Cortex of kidney (tissue), 1 donor: ENCODE measurements at places on chromosomes 1 and 21.
A peak's percentile ranks its signal among the peaks of the same experiment; 100 is the strongest.

DNA sequence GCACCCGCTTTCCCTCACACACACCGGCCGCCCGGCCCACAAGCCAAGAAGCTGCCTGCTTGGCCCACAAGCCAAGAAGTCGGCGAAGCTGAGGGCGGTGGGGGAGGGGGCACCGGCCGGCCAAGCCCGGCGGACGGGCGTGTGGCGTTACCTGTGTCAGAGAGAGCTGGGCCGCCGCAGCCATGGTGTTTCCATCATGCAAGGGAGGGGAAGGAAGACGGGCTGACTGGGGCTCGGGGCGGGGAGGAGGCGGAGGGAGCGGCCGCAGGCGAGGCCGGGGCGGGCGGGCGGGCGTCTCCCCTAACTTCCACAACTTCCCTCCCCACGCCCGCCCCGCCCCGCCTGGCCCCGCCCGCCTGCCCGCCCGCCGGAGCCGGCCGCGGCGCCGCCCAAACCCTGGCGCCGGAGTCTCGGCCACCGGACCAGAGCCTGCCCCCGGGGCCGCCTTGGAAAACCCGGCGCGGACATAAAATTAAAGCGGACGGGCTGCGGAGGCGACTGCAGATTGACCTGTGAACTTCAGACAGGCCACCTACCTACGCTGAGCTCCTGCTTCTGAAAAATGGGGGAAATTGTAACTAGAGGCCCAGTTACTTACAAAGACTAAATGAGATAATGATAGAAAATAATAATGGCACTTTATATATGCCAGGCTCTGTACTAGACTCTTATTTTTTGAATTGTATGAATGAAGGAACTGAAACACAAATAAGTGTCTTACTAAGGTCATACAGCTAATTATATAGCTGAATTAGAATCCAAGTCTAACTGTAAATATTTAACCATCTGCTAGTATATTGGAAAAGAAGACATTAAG is at the start of gene EPS15:
Gene EPS15, minus strand, starts transcription at position 219 of the 817 bp plus-strand sequence. Its CDS starts 35 bp downstream, at position 184.
- peak; percentile 42 for DNase-seq

DNA sequence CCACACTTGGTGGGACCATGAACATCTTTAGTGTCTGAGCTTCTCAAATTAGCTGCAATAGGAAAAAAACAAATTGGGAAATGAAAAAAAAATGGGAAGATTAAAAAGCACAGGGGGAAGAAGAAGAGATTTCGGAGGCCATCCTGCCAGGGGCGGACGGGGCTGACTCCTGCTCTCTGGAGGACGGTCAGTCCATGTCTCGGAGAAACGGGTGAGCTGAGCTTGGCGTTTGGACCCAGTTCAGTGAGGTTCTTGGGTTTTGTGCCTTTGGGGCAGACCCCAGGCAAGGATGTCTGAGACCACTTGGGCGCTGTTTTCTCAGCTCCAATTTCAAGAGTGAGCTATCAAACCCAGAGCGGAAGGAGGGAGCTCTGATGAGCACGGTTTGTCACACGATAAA is 123.9 kb downstream of the PRDM2 start:
- no peak for DNase-seq

DNA sequence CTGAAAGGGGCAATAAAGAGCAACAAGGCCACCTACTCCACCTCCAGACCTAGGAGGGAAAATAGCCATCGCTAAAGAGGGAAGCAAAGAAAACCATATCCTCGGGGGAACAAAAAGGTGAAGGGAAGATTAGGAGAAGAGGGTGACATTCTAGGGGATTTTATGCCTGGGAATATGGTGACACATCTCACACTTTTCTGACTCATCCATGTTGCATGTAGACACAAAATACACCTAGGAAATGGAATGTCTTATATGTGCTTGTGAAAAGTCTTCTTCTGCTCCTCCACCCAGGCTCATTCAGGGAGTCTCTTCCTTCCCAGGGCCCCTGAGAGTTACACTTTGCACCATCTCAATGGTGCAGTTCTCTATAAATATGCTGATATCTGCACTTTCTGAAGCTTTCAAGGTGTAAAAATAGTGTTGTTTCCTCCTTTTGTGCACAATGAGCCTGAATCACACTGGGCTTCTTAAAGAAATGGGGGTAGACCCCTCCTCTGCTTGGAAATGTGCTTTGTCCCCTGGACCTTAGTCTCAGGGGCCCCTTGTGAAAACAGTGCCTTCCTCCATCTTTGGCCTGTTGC is 195.9 kb downstream of the CYYR1 start:
- no peak for DNase-seq

DNA sequence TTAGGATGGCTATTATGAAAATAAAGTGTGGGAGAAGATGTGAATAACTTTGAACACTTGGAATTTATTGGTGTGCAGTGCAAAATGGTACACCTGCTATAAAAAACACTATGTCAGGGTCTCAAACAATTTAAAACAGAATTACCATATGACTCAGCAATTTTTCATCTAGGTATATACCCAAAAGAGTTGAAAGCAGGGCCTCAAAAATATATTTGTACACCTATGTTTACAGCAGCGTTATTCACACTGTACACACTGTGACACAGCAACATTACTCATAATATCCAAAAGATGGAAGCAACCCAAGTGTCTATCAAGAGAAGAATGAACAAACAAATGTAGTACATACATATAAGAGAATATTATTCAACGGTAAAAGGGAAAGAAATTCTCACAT is 75.8 kb downstream of the SPATA6 start:
- DNase-seq: no peak

- no peak for DNase-seq
Observed at GRCh38 chr1:21530368-21531016, 21.3 kb downstream of the ALPL start.

DNA sequence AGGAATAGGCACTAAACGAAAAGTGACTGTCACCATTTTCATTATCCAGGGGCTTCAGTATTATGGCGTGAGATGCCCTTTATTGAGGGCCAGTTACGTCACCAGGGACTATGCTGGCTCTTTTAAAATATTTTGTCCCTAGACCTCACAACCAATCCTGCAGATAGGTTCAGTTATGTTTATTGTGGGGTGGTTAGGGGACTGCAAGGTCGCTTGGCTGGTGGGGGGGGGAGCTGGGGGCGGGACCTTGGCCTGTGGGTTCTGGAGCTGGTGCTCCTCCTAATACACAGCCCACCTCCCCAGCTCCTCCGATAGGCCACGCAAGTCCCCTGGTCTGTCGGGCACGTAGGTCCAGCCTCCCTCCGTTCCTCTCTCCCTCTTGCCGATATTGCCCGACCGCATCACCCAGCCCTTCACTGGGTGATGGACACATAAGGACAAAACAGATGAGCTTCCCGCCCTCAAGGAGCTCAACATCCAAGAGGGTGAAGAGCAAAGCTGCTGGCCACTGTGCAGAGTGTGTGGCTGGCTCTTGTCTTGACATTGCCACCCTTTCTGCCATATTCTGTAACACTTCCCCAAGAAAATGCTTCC is 271.8 kb downstream of the MATN1 start:
- no peak for DNase-seq

DNA sequence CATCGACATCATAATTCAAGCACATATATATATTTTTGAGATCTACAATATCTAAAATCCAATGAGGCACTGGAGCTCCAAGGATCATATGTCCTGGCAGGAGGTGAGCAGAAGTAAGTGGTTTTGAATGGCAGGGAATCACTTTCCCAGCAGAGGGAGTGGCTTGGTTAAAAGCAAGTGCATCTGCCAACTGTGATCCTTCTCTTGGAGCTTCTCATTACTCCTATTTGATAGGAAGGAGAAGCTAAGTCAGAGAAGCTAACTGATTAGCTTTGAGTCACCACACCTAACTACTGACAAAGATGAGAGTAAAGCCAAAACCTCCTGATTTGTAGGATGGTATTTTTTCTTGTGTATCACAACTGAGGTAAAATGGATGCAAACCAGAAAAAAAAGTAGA is 55.0 kb downstream of the ALG14 start:
- no peak for DNase-seq

DNA sequence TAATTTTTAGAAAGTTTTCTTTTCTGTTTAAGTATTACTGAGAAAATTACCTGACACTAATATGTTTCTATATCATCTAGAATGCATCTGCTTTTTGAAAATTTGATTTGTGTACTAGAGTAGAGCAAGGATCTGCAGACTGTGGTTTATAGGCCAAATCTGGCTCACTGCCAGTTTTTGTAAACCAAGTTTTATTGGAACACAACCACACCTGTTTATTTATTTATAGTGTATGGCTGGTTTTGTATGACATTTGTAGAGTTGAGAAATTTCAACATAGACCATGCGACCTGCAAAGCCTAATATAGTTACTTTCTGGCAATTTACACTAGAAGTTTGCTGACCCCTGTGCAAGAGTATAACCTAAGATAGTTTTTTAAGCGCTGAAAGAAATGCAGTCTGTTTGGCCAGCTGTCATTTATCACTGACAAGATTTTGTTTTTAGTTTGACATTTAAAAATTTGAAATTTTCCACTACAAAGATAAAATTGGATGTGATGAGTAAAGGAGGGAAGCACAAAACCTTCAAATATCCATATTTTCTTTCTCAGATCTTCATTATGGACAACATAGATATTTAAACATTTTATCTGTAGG is 36.1 kb upstream of the CACYBP start:
- no peak for DNase-seq

GRCh38 chr1:40976952-40977690 is 2.4 kb upstream of the CTPS1 start:
- no peak for DNase-seq

DNA sequence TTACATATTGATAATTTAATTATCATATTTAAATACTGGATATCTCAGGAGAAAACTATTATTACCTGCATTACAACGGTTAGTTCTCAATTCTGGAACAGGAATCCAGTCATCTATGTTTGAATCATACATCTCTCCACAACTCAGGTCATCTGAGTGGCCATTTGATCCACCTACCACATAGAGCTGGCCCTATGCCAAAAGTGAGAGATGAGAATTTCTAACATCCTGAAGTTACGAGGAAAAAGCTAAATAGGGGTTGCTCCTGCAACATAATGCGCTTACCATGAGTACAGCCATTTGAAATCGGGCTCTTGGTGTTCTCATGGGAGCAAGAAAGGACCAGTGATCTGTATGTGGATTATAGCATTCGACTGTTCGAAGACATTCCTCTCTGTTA is 16.9 kb downstream of the IVNS1ABP start:
- no peak for DNase-seq

- DNase-seq: no peak
Observed at GRCh38 chr1:245467804-245468203, 313.0 kb downstream of the KIF26B start.

DNA sequence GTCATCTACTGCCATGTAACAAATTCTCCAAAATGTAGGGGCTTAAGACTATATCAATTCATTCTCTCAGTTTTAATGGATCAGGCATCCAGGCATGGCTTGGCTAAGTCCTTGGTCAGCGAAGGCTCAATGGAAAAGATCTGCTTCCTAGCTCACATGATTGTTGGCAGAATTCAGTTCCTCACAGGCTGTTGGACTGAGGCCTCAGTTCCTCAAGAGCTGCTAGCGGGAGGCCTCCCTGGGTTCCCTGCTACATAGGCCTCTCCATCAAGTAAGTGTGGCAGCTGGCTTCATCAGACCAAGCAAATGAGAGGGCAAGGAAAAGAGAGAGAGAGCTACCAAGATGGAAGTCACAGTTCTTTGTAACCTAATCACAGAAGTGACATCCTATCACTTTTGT is 19.6 kb upstream of the EYA3 start:
- no peak for DNase-seq

DNA sequence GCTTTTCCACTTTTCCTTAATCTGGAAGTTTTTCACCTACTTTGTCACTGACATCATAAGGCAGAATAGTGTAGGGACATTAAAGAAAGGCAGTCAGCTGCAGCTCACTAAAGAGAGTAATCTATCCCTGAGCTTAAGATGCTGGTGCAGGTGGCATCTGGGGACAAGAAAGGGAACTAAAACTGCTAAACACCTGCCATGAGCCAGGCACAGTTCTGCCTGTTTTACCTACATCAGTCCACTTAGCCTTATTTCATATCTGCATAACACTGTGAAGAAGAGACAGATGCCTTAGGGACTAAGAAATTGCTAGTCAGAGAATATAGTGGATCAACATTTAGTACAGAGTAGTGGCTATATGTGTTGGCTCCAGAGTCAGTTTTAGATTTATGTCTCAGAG is 88.1 kb downstream of the GPATCH2 start:
- no peak for DNase-seq

DNA sequence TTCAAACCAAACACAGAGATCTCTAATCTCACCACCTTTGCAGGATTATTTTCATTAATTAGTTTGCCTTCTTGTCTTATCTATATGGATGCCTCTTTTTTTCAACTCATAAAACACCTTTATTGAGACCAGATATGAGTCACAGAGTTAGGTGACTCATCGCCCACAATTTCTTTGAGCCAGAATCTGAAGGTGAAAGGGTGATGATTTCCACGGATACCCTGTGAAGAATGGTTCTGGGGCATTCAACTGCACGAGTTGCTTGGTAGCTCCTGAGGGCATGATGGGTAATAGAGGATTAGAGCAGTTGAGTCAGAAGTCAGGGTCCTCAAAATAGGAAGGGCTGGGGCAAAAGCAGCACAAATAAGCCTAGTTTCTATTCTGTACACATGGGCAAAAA is 128.2 kb downstream of the TBX19 start:
- DNase-seq: no peak

- no peak for DNase-seq
Observed at GRCh38 chr1:247400685-247401084, 15.3 kb upstream of the NLRP3 start.

DNA sequence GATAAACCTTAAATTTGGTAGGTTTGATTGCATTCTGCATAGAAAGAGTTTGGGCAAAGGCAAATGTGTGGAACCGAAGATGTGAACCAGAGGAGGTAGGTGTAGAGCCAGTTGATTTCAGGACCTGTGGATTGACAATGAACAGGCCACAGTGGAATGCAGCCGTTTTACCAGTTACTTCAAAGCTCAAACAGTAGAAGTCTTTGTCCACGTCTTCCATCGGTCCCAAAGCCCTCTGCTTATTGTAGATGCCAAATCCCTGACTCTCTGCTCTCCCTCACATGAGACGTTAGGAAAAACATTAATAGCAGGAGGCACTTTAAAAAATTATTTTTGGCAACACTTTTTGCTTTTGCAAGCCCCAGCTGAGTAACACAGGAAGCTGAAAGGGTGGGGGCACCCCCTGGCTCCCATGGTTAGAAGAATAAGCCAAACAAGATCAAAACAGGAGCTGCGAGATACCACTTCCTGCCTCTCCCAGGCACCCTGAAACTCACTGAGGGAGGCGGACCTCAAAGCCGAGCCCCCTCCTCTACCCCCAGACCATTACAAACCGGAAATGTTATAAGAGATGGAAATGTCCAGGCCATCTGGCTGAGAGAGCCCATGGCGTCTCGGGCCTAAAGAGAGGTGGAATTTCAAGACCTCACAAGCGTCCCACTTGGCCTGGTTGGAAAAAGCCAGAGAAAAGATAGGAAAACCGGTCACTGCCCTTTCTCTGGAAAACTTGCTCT is 13.5 kb downstream of the TRAF3IP3 start:
- DNase-seq: no peak

GRCh38 chr1:17926906-17927305 is 171.8 kb downstream of the ACTL8 start:
- DNase-seq: no peak

- no peak for DNase-seq
Observed at GRCh38 chr1:240878631-240879030, 266.7 kb upstream of the GREM2 start.
